Activated T-helper 1 cell treated with anti-CD3 and anti-CD28 coated beads, Interleukin-12 subunit alpha, Interleukin-12 subunit beta, Interleukin-2, Interleukin-4 antibody, amounts not matched to agents 30 ng/mL and 10 ng/mL and 1 ng/mL, durations not matched to agents 14 hours and 24 hours and 36 hours (primary cell): ENCODE measurements at places on chromosomes 4 and X. TPM values are rescaled to one million over a fixed set of nuclear protein-coding genes. Genes with fewer than 3 reads are reported as not detected.

The XAGE1A gene
- not detected in 2 replicates for total RNA-seq

The NSG1 gene
- 0.18 and 0.27 TPM in 2 replicates for total RNA-seq

The MAGEA2 gene
- not detected in 2 replicates for total RNA-seq

The EPHA5 gene
- total RNA-seq: not detected in 2 replicates

The AMBN gene
- total RNA-seq: not detected in 2 replicates

The SLC25A5 gene
- 471 and 477 TPM in 2 replicates for total RNA-seq

The CLCN5 gene
- 2.8 and 5.5 TPM in 2 replicates for total RNA-seq
